ENCODE measurements at places on chromosomes 12 and 14.

GRCh38 chr14:21025371-21026273, 761 bp upstream of the NDRG2 start:
- DNase-seq: peak; percentile 61

DNA sequence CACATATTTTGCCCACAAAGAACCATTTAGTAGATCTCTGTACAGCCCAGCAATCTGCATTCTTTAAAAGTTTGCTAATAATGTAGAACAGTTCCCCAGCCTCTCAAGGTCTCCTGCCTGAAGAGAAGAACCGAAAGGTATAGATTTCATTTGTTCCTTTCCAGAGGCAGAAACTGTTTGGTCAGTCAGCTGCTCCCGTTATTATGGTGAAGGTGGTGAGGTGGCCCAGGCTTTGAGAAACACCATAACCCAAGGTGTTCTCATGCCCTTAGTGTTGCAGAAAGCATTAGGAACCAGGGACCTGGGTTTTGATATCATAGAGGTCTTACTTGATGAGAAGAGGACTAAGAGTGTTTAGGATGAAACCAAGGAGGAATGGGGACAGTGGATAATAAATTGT, 65.3 kb downstream of the SUSD6 start:
- DNase-seq: no peak

GRCh38 chr14:92756446-92756845, 8.0 kb upstream of the LGMN start:
- no peak for DNase-seq

DNA sequence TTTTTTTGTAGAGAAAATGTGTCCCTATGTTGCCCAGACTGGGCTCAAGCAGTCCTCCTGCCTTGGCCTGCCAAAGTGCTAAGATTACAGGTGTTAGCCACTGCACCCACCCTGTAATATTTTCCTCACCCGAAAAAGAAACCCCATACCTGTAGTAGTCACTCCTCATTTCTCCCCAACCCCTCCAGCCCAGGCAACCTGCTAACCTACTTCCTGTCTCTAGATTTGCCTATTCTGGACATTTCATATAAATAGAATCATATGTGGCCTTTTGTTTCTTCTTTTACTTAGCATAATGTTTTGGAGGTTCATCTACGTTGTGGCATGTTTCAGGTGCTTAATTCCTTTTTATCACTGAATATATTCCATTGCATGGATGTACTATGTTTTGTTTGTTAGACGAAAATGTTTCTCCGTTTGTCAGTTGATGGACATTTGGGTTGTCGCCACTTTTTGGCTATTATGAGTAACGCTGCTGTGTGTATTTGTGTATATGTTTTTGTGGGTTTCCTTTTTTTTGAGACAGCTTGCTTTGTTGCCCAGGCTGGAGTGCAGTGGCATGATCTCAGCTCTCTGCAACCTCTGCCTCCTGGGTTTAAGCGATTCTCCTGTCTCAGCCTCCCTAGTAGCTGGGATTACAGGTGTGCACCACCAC, 6.2 kb downstream of the ANKRD13A start:
- DNase-seq: no peak

DNA sequence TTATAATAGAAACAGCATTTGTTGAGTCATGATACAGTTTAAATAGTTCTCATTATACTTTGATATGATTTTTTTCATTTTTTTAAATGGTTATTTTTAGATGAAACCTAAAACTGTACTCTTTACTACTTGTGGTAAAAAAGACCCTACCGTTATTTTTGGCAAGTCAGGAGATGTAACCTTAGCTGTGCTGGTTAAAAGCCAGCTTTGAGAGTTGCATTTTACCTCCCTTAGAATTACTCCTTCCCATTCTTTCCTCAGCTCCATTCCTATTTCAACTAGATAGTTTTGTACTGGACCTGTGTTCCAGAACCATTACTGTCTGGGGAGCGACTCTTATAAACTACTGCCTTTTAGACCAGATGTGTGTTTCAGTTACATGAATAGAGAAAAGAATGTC, 92.0 kb downstream of the RAD51B start:
- DNase-seq: no peak

DNA sequence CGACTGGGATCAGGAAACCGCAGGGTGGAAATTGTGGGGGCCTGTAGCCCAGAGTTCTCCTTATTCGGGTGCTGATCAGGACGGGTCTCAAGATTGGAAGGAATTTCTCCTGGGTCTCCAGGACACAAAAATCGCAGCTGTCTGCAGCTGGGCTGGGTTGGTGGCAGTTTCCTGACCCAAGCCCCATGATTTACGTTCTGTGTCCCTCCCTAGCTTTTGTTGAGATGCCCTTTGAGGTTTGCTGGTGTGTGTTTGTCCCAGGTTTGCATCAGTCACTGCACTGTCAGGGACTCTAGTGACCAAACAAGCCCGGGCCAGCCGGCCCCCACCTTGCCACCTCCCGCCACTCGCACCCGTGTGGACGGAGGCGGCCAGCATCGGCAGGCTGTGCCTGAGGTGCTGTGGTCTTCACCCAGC, 89.5 kb downstream of the FBXL14 start:
- DNase-seq: no peak

- peak; percentile 36 for DNase-seq
Observed at GRCh38 chr12:11746024-11746771, 96.7 kb downstream of the ETV6 start.

- no peak for DNase-seq
Observed at GRCh38 chr14:92259613-92260357, 63.2 kb upstream of the SLC24A4 start.

- peak; percentile 98 for DNase-seq
Observed at GRCh38 chr14:23153851-23154796, 29.3 kb downstream of the SLC7A8 start.

DNA sequence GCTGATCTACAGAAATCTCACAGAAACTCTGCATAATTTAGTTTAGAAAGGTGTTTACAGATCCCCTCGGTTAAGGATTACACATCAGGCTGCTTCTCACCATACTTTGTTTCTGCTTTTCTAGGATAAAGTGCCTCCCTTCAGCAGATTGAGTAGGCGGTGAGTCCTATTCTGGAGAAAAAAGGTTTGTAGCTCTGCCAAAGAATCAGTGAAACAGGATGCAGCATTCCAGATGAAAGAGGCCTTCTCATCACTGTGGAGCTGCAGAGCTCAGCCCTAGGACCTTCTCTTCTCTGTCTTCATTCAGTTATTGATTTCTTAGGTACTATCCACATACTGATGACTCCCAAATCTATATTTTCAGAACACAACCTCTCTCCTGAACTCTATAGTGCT, 155.5 kb upstream of the KRR1 start:
- DNase-seq: no peak

DNA sequence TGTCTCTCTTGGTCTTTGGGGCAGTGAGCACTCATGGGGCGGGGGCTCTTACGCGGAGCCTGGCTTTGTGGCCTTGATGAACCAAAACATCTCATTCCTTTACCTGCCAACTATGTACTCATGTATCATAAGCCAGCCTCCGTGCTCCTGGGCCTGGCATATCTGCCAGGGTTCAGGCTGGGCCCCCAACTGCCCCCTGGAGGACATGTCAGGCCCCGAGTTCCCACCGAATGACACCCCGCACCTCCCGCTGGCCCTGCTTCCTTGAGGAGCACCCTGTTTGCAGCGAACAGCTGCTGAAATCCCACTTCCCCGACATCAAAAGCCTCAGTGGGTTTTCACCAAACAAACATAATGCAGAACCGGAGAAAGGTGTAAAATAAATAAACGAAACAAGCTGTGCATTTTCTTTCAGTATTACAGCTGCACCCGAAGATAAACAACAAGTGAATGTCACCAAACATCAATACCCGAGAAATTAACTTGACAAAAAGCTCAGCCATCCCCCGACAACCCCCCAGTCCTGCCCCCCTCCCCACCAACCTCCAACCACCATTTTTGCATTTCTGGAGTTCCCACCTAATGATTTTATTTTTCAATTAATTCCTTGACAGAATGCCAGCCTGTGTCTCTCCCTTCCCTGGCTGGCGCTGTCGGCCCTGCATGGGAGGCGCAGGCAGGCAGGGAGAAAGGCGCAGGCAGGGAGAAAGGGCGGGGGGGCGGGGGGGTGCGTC, 139.2 kb downstream of the RBM19 start:
- DNase-seq: no peak

DNA sequence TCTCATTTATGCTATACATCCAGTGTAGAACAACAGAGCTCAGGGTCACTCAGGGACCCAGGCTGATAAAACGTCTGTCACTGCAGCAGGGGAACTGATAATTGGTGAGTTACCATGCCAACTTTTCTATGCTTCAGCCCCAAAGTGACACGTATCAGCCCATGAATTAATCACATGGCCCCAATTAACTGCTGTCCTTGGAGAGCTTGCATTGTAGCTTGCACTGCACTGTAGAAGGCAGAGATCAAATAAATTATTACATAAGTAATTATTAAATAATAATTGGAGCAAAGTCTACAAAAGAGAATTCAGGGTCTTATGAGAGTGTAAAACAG, 144.6 kb downstream of the SUDS3 start:
- DNase-seq: no peak

DNA sequence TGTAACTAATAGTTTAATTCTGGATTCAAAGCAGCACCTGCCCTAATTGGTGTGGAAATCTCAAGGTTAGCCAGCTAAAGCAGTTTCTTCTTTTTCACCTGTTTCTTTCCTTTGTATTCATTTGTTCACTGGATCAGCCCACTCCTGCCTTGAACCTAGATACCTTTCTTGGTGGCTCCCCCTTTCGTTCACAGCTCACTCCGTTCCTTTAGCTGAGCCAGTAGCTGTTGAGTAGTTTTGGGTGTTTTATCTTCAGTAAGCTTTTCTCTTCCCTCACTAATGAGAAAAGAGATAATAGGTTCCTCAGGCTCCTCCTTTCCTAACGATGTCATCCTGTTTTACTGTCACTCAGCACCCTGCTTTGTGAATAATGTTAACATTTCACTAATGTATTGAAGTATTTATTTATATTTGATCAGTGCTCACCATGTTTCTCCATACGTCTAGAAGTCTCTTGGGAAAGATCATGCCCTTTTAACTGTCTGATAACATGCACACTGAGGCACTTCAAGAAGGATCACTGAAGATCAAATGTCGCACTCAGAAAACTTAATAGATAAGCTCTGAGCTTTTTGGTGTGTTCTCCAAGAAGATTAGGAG, 121.1 kb downstream of the TGFB3 start:
- peak; percentile 57 for DNase-seq

- no peak for DNase-seq
Observed at GRCh38 chr12:32843528-32844095, 53.0 kb downstream of the PKP2 start.
